ENCODE measurements at places on chromosomes 6 and 20.

DNA sequence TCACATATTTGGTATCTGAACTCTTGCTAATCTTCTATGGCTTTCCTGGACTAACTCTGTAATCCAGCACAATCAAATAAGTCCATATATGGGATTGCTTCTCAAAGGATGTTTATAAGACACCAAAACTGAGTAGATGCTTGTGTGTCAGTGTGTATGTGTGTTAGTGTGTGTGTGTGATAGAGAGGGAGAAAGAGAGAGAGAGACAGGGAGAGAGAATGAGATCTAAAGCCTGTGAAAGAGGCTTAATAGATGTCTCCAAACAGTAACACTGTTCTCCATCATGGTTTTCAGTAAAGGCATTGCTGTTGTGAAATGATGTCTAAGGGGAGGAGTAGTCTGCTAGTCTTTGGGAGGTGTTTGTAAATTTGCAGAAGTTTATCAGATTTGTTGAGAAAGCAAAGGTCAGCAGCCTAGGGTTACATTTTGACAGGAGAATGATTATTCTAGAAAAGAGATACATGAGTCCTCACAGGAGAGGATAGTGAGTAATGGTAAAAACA is 73.9 kb upstream of the MLIP start:
- DNase-seq, result no peak

- peak; percentile 73 for DNase-seq
These were observed at the start of gene RING1 for GRCh38 chr6:33208091-33208967. Gene RING1 (plus strand): TSS chr6:33208500. CDS start chr6:33208823, 323 bp downstream.

GRCh38 chr6:122416825-122417224 is 17.4 kb downstream of the HSF2 start:
- no peak for DNase-seq

DNA sequence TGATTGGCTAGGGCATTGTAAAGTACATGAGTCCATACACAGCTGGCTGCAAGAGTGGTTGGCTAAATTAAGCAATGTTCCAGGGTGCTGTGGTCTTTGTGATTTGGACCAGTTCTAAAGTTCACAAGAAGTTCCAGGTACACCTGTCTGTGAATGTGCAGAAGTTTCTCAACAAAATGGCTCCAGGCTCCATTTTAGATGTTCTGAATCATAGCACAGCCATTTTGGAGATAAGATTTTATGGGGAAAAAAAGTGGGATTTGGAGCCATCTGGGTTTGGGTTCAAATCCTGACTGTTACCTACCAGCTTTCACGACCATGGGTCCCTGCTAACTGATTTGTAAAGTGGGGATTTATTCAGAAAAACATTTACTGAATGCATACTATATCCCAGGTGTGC is 82.1 kb downstream of the GRM1 start:
- no peak for DNase-seq

DNA sequence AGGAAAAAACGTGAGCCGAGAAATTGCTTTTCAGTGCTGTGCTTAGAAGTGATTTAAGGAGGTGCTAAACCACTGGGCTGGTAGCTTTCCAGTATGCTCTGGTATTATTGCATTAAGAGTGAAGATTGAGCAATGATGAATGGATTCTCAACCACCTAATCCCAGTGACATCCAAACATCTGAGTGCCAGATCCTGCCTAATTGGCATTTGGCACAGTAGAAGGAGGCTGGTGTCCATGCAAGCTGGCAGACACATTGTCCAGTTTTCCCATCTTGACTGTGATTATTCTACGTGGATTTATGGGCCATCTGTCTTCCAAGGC is 398.0 kb upstream of the PLCB4 start:
- DNase-seq, result no peak

DNA sequence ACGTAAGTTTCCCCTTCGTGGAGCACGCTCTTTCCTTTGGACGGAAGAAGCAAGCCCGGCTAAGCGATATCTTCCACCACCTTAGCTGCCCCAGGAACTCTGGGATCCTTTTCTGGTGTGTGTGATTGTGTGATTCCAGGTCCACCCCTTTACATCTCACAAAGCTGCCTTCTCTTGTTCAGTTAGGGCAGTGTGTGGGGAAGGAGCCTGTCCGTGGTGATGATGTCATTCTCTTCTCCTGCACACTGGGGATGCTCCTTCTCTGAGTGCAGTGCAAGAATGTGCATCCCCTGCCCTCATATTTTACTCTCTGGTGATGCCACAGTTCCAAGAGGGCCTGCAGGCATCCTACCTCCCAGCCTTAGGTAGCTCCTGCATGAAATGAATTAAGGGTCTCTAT is 30.3 kb downstream of the BNIP5 start:
- no peak for DNase-seq

DNA sequence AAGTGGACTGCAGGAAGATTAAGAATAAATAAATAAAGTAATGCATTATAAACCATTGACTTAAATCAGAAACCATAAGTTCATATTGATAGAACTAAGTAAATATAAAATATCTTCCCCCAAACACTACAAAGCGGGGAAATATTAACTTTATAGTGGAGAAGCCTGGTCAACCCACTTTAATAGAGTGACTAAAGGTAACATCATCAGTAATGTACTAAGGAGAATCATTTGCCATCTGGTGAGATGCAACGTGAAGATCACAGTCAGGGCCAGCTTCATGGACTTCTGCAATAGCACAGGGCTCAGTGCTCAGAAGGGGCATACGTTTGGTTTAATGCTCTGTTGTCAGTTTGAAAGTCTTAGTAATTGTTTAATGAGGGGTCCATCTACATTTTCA is 58.8 kb upstream of the CD83 start:
- no peak for DNase-seq

- no peak for DNase-seq
These were observed 22.0 kb downstream of the ZNF341 start for GRCh38 chr20:33753763-33754162.

- DNase-seq, result no peak
These were observed 418 bp downstream of the TNXB start for GRCh38 chr6:32108727-32109113.

GRCh38 chr6:155418017-155418761 is 37.5 kb downstream of the NOX3 start:
- DNase-seq, result peak; percentile 77

DNA sequence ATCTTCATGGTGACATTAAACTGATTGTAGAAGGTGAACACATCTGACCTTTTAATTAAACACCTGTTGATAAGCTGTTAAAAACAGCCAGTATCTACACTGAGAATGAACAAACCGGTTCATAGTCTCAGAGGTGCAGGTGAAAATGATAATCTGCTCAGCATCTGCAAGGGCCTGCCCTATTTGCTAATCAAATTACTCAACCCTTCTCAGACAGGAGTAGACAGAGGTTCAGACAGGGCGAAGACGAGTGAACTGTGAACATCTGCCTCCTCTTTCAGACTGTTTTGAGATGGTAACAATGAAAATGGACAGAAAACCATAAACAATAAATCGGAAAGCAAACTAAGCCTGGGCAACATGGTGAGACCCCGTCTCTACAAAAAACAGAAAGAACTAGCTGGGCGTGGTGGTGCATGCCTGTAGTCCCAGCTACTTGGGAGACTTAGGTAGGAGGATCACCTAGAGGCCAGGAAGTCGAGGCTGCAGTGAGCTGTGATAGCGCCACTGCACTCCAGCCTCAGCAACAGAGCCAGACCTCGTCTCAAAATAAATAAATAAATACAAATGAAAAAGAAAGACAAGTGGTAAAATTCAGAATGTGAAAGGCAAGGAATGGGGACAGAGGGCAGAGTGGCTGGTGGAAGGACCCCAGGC is 55.9 kb downstream of the NINL start:
- DNase-seq, result no peak

Data from CD4-positive, alpha-beta T cell treated with Interleukin-4 for 4 hours (primary cell).